Upper lobe of right lung (tissue), 1 donor: ENCODE measurements at places on chromosomes 5 and 9.

DNA sequence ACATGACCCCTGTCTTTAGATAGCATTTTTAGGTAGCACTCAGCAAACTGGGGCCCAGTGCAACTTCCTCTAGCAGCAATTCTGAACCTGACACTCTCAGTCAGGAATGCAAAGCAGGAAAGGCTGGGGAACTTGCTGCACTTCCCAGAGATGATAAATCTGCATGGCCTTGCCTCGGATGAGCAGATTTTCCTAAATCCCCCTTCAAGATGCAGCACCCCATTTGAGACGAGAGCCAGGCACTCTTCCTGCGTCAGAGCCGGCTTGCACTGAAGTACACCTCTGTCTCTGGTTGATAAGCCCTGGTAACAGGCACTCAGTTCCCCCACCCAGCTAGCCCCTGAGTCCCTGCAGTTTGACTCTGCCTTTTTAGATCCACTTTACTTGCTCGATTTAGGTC is 296.7 kb upstream of the PANK3 start:
- no peak for DNase-seq

DNA sequence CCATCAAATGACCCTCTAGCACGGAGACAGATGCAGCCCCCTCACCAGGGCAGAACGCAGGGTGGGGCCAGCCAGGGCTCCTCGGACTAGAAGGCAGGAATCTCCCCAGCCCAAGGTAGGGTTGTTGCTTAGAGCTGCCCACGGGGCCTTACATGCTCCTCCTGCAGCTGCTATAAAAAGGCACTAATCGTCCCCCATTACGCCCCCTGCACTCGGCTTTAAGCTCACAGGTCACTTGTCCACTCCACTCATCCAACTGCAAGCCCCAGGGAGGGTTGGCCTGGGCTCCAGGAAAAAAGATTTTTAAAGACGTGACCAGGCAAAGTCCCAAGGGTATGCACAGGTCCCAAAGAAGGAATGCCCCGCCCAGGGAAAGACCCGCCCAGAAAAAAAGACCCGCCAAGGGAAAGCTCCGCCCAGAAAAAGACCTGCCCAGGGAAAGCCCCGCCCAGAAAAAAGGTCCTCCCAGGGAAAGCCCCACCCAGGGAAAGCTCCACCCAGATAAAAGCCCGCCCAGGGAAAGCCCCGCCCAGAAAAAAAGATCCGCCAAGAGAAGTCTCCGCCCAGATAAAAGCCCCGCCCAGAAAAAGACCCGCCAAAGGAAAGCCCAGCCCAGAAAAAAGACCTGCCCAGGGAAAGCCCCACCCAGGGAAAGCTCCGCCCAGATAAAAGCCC is 11.1 kb downstream of the GRIN1 start:
- DNase-seq = no peak

DNA sequence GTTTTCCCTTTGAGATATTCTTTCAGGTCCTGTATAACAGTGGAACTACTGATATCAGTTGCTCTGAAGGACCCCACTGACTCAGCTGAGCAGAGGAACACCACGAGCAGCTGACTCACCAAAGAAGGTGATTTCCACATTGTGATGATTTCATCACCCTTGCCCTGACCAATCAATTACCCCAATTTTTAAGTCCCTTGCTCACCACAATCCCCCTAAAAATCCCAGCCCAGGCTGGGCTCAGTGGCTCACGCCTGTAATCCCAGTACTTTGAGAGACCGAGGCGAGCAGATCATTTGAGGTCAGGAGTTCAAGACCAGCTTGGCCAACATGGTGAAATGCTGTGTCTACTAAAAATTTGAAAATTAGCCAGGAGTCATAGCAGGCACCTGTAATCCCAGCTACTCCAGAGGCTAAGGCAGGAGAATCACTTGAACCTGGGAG is 125.3 kb upstream of the ABCA1 start:
- DNase-seq = no peak

- DNase-seq = no peak
Observed at GRCh38 chr5:149366169-149366729, 8.4 kb downstream of the PCYOX1L start.

DNA sequence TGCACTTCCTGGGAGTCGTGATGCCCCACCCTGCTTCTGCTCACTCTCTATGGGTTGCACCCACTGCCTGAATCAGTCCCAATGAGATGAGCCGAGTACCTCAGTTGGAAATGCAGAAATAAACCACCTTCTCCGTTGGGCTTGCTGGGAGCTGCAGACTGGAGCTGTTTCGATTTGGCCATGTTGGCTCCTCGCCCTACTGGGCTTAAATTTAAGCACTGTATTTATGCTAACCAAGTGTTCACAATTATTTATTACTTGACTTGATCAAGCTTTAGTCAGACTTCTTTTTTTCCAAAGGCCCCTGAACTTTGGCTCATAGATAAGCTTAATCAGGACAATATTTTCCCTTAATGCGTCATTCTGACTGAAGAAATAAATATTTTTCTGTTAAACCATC is 1072.4 kb upstream of the CDH9 start:
- DNase-seq = no peak

DNA sequence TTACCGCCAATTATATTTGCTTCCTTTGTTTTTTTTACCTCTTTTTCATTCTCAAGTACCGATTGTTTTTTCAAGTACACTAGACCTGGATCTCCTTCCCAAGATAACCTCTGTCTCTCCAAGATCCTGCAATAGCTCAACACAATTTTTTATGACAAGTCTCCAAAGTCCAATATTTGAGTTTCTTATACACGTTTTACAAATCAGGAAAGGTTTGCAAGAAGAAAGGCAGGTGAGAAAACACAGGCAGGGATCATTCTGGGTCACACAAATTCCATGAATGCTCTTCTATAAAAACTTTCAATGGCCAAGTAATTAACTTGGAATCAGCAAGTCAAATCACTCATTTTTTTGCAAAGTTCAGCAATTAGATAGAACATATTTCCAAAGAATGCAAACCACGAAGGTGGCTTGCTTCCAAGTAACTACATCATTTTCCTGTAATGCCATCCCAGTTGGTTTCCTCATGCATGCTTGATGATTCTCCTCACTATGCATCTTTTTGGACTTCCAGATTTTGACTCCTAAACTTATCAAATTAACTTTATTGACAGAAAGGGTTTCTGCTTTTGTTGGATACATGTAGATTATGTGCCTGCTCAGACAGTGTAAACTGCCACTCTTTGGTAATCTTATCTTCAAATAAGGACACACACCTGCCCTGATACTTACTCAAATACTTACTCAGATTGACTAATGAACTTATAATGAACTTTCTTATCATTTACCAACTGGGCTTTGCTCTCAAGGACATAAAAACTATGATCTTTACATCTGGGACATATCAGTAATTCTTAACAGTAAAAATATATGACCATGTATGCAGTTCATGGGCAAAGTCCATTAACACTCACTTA is 24.7 kb upstream of the IFNE start:
- DNase-seq = no peak

GRCh38 chr5:1439388-1440097 is 5.7 kb downstream of the SLC6A3 start:
- DNase-seq = no peak

- no peak for DNase-seq
Observed at GRCh38 chr9:34456151-34456550, 2.2 kb downstream of the FAM219A start.

DNA sequence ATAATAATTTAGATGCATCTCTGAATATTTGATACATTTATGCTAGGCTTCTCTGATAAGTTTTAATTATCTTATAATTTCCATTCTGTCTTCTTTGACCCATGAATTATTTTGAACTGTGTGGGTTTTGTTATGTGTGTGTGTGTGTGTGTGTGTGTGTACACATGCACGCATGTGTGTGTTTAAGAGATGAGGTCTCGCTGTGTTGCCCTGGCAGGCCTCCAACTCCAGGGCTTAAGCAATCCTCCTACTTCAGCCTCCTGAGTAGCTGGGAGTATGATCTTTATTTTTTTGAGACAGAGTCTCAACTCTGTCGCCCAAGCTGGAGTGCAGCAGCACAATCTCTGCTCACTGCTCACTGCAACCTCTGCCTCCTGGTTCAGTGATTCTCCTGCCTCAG is 75.4 kb downstream of the NDUFAF2 start:
- no peak for DNase-seq

DNA sequence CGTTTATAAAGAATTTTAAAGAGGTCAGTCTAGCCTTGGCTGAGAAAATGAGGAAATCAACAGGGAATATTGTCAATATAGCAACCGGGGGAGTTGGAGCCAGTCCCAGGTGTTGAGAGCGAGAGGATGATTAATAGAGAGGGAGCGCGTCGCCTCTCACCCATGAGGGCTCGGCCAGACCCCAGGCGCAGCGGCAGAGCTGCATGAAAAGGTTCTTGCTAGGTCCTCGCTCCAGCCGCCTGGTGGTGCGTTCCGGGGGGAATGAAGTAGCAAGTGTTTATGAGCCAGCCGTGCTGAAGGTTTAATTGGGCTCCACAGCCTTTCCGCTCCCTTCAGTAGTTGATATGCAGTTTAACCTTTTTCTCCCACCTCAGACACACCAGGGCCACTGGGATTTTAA is 167.3 kb upstream of the IRX1 start:
- DNase-seq = no peak

DNA sequence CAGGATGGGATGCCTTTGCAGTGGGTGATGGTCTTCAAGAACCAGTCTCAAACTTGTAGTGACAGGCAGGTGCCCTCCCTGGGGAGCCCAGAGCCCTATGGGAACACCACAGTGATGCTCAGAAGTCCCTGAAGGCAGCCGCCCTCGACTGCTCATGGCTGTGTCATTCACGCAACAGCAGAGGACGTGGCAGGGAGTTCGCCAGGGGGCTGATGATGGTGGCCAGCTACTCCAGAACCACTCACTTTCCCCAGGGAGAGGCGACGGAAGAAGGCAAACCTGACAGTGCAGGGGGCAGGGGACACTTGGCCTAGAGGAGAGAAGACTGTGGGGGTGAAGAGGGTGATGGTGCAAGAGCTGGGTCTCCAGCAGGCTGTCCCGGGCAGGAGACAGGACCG is 4.0 kb downstream of the IL13 start:
- no peak for DNase-seq

GRCh38 chr5:36552651-36553393 is 53.6 kb upstream of the SLC1A3 start:
- DNase-seq = no peak

DNA sequence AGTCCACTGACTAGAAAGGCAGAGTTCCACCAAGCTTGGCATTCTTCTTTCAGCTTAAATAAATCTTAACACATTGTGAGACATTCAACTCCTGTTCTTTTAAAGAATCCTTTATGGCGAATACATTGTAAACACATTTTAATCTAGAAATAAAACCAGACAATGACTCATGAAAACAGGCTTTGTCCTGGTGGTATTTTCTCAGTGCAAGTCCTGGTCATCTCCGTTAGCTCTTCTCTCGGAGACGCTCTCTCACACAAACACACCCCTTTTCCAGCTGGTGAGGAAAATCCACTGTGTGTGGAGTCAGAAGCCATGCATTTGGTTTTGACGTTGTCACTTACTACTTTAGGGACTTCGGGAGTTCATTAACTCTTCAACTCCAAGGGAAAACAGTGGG is 140.4 kb downstream of the AUH start:
- DNase-seq = no peak

GRCh38 chr5:5609935-5610334 is 187.5 kb downstream of the ICE1 start:
- DNase-seq = no peak

DNA sequence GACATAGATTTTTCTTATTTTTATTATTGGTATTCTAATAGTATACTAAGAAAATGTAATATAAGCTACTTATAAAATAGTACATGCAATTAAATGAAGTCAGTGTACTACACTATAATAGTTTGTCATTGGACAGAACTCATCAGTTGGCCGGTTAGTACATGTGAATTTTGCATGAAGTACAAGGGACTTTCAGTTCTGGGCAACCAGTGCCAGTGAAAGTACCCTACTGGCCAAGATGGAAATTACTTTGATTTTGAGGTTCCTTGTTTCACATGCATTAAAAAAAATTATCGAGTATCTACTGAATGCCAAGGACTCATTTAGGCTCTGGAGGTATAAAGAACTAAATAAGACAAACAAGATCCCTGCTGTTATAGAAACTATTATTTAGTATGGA is 213.4 kb upstream of the ELL2 start:
- DNase-seq = no peak

DNA sequence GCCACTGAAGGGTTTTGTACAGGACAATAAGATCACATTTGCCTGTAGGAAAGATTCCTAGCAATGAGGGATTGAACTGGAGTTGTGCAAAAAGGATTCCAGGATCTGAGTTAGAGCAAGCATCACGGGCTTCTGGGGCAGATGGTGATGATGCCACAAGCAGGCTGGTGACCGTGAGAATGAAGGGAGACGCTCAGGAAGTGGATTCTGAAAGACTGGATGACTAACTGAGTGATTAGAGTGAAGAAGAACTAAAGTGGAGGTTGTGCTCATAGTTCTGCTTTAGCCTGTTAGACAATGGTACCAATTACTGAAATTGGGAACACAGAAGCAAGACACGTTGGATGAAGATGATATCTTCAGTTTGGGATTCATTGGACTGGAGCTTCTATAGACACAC is 168.2 kb downstream of the CD180 start:
- no peak for DNase-seq

GRCh38 chr9:122122468-122122867 is 29.4 kb upstream of the TTLL11 start:
- no peak for DNase-seq

DNA sequence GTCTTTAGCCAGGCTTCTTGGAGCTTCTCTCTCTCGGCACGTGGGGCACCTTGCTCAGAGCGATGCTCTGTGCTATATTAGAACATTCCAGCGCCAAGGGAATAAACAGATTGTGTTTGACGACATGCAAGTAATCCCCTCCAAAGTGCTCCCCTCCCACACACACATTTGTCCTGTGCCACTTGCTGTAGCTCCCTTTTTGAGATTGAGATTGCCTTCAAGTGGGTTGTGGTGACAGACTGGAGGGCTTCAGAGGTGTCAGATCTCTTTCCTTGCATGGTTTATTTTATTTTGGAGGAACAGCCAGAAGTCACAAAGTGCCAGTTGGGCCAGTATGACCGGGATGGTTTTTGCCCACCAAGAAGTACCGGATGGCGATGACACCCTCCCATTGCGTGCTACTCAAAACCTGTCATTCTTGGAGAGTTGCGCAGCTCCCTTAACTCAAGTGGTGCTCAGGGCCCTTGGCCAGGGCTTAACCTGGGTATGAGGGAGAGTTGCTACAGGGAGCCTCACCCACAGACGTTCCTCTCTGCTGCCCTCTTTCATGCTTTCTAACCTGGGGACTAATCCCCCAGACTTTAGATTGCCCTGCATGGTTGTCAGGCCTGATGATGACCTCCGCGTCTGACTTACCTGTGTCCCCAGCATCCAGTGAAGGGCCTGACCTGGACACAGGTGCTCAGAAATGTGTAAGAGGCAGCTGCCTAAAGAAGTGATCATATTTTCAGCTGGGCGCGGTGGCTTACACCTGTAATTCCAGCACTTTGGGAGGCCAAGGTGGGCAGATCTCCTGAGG is 18.8 kb upstream of the RPL26L1 start:
- peak; percentile 84 for DNase-seq

GRCh38 chr5:10536931-10537579 is 26.8 kb upstream of the ANKRD33B start:
- DNase-seq = peak; percentile 20

GRCh38 chr5:124065508-124065907 is 553.5 kb downstream of the CSNK1G3 start:
- DNase-seq = no peak

- DNase-seq = peak; percentile 90
Observed at GRCh38 chr5:119070578-119070827, 384 bp upstream of the DMXL1 start.
